Amygdala (tissue), 56 donors: ENCODE measurements at places on chromosomes 16 and 17.

DNA sequence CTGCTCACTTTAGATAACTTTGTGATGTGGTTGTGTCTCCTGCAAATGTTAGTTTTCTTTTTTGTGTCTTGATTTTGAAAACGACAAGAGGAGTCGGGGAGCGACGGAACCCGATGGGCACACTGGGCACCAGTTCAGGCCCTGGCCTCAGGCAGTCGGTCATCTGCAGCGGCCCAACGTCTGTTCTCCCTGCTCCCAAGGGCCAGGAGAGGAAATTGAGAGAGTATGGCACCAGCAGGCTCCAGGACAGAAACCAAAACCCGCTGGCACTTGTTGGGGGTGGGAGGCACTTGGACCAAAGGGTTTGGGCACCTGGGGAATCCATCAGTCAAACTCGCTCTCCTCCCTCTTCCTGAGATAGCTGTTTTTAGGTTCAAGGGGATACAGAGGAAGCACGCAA lies 17.2 kb downstream of the RBFOX3 start:
- no peak for DNase-seq

DNA sequence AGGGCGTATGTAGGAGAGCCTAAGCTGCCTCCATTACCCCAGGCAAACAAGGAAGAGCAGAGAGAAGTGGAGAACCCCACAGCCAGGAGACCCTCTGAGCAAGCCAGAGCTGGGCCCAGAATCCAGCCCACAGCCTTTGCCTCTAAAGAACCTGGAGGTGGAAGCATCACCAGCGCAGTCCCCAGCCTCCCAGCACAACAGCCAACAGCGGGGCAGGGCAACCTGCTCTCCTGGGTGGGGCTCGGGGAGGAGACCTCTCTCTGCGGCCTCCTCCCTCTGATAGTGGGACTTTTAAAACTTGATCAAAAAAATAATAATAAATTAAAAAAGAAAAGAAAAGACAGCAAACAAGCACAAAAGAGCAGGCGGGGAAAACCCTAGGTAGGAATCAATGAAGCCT lies 45.9 kb downstream of the AXIN2 start:
- DNase-seq = no peak

GRCh38 chr17:65876985-65877384 lies 314.9 kb downstream of the CEP112 start:
- no peak for DNase-seq

- no peak for DNase-seq
Observed at GRCh38 chr16:74280448-74280847, 16.2 kb upstream of the PSMD7 start.

GRCh38 chr16:53955221-53955875 lies 251.4 kb downstream of the FTO start:
- DNase-seq = no peak

DNA sequence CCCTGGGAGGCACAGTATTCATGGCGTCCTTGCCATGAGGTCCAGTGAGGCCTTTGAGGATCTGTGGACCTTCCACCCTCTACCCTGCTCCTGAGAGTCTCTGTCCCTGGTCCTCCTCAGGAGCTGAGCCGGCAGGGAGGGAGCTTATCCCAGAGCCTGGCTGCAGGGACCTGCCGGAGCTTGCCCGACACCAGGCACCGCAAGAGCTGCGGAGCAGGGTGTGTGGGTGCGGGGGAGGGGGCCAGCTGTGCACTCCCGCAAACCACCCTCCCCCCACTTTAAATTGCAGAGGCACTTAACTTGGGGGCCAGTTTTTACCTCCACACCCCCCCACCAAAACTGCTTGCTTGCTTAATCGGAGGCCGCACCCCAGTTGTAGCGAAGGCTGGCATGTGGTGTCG lies 609 bp upstream of the ZNF750 start:
- no peak for DNase-seq

- DNase-seq = no peak
Observed at GRCh38 chr17:65182233-65182632, 45.1 kb downstream of the RGS9 start.

GRCh38 chr17:31538080-31538762 lies 146.7 kb downstream of the RAB11FIP4 start:
- no peak for DNase-seq

GRCh38 chr17:68006797-68007196 lies 10.5 kb upstream of the C17orf58 start:
- DNase-seq = no peak

DNA sequence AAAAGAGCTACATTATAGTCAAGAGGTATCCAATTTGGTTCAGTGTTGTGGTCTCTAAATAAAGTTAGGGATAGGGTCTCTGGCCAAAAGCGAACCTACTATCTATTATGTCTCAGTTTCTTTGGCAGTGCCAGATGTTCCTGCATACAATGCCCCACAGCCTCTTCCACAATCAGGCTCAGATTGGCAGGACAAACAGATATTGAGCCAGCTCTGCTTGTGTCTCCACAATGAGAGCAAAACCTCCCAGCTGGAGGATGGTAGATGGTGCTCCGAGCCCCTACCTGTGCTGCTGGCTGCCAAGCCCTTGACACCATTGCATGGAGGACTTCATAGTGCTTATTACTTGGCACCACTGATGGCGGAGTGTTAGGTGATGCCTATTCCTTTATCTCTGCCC lies 19.7 kb downstream of the PHAF1 start:
- DNase-seq = no peak

GRCh38 chr16:56812884-56813283 lies 52.1 kb upstream of the SLC12A3 start:
- DNase-seq = no peak

- no peak for DNase-seq
Observed at GRCh38 chr16:49904348-49905062, 48.6 kb upstream of the ZNF423 start.

DNA sequence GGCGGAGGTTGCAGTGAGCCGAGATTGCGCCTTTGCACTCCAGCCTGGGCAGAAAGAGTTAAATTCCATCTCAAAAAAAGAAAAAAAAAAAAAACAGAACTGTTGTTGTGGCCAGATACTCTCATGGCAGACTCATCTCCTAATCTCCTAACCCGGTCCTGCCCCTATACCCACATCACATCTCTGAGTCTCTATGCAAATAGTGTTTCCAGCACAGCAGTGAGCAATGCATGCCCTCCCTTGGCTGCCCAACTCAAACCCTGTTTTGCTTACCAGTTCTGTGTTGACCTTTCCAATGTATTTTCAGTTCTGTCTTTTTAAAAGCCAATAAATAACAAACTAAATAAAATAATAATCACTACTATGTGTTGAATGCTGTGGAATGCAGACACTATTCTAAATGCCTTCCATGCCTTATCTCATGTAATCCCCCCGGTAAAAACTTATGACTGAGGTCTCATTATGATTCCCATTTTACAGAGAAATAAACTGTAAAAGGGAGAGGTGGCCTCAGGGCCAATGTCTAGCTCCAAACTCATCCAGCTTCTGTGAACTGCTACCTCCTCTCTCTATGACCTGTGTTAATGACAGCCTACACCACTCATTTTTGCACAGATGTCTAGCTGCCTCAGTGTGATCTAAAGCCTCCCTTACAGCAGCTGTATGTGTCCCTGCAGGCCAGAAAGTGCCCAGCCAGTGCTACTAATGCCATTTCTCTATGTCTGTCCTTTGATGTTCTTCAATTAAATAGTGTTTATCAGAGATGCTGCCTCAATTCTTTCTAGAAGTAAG lies 289.8 kb downstream of the HS3ST3B1 start:
- DNase-seq = no peak

DNA sequence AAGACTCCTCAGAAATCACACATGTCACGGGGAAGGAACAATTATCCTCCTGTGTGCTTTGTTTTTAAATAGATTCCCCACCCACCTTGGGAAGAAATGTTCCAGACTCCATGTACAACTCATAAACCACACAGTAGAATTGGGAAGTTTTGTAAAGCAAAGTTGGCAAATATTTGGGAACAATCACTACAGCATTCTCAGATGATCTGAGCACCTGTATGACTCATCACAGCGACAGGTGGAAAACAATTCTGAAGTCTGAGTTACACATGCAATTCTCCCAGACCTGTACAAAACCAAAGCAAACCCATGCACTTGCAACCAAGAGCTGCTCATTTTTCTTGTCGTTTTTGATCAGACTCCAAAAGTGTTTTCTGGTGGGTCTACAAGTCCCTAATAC lies 14.4 kb upstream of the MYLK3 start:
- no peak for DNase-seq

GRCh38 chr17:9205520-9206409 lies 184.5 kb downstream of the NTN1 start:
- no peak for DNase-seq

DNA sequence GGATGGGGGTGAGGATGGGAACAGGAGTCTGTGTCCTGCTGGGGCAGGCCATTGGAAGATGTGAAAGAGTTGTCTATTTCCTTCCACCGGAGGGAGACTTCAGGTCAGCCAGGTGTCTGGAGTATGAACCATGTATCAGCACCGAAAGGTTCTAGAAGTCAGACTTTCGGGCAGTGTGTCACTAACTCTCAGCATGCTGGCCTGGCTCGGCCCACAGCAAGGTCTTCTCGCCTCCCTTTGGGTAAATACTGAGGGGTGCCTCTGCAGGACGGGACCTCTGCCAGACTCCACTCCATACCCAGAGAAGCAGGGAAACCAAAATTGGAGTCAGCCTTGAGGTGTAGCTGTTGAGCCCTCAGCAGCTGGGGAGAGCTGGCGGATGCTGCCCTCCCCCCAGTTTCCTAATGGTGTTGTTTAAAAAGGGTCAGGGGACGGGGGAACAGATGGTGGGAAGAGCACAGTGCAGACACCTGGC lies 507 bp downstream of the CIITA start:
- DNase-seq = no peak

- no peak for DNase-seq
Observed at GRCh38 chr17:64356304-64356686, 34.4 kb downstream of the PECAM1 start.

DNA sequence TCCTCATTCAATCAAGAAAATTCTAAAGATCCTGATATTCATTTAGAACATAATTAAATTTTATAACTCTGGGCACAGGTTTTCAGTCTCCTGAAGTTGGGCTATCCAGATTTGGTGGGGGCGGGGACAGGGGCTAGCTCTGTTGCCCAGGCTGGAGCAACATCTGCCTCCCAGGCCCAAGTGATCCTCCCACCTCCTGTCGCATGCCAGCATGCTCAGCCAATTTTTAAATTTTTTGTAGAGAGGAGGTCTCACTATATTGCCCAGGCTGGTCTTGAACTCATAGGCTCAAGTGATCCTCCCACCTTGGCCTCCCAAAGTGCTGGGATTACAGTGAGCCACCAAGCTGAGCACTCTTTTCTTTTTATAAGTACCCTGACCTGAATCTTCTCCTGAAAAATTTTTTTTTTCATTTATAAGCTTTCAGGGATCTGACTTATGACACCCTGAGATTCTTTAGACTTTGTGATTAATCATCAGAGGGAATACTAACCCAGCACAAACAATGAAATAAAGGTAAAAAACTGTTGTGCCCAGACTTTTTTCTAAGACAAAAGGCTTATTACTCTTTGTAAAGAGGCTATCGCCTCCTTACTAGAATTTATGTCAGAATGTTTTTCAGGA lies 62.6 kb downstream of the TUBD1 start:
- no peak for DNase-seq

GRCh38 chr16:77116856-77117255 lies 74.1 kb upstream of the MON1B start:
- no peak for DNase-seq

GRCh38 chr17:8019166-8019565 lies 16.8 kb downstream of the GUCY2D start:
- no peak for DNase-seq

DNA sequence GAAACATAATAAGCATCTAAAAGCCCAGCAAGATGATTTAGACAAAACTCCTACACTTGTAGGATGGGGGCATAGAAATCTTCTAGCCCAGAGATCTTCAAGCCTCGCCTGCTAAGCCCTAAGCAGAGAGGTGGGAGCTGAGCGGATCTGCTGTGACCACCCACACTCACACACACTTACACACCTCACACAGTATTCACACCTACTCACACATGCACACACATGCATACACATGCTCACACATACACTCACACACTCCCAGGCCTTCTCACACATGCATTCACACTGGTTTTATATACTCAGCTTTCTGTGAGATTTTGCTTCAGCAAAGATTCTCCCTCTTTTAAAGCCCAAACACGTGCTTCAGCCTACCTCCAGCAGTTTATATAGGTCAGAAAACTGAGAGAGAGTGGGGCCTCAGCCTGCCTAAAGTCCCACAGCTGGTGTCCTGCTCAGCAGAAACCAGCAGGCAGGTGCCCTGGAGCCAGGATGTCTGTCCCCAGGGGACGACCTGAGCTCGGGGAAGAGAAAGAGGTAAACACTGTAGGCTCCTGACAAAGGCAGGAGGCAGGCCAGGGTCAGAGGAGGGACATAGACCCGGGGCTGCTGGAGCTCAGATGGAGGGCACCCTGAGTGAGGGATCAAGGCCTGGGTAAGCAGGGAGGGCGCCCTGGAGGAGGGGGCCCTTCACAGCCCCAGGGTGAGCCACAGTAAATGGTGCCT lies 12.0 kb upstream of the KRT19 start:
- no peak for DNase-seq

- DNase-seq = no peak
Observed at GRCh38 chr16:65981057-65981456, 385.4 kb upstream of the CDH5 start.

- DNase-seq = no peak
Observed at GRCh38 chr17:17698869-17699351, 17.7 kb downstream of the RAI1 start.

DNA sequence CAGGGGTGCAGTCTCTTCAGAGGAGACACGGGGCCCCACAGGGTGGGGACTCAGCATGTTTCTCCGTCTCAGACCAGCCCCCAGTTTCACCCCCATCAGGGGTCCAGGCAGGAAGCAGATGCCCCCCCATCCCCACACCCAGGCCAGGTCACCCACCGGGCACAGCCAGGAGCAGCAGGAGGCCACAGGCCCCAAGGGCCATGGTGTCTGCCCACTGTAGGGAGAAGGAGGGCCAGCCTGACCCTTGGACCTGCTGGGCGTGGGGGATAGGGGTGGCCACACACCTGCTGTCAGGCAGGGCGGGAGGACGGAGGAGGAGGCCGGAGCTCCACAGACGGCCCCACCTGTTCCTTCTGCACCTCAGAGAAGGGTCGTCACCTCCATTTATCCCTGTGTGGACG lies at the start of gene TPSG1:
TPSG1 (minus strand) TSS at position 218 of the 401 bp plus-strand sequence; CDS start at position 202, 16 bp downstream.
- no peak for DNase-seq

DNA sequence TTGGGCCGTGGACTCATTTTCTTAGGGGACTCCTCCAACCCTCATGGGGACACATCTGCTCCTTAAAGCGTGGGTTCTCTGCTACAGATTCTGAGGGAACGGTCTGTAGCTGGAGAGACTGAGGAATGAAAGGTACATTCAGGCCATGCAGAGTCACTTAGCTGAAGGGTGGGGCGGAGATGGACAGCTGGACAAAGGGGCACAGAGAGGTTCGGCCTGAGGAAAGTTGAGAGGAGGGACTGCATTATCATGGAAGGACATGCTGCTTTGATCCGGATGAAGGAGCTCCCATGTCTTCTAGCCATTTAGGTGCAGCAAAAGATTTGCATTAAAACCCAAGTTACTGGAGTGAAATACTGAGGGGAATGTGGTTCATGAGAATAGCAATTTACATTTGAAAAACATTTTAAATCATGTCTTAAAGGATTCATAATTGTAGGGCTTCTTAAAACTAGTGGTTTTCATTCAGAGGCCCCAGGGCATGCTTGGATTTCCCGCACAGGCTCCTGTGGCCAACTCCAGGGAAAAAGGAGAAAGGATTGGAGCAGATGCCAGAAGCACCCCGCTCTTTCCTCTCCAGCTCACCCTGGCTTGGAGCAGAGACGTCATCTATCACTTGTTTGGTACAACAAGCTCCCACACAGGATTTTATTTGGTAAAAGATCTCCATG lies 54.2 kb downstream of the CDRT4 start:
- DNase-seq = no peak
